Right lung (tissue), 10 donors: ENCODE measurements at places on chromosomes 7 and 10. TPM values are rescaled to one million over a fixed set of nuclear protein-coding genes. Genes with fewer than 3 reads are reported as not detected.

- no peak for DNase-seq
These were observed 113.3 kb downstream of the CPEB3 start for GRCh38 chr10:92177546-92177945.

DNA sequence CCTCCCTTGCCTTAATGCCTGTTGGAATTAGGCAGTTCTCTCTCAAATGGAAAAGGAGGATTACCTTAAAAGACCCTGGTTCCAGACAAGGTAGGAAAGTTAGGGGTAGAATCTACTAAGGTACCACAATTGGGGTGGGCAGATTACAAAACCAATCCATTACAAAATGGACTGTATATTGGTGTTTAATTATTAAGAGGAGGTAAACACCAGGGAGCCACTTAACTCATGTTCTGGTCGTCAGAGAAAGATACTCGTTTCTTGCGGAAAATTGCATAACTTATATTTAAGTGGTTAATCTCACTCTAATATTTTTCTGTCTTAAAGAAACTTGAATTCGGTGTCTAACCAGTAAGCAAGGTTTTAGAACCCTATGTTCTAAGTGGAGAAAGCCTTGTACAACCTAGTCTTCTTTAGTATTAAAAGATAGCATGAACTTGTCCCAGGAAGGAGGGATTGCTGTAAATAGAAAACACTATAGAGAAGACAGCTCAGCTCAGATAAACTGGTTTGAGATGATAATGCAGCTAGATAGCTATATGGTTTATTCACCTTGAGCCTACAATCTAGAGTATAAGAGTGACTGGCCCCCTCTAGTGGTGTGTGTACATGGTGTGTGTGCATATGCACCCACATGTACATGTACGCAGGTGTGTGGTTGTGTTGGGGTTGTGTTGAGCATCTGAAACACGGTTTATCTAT lies 58.0 kb upstream of the STRIP2 start:
- no peak for DNase-seq

- DNase-seq, result no peak
These were observed 123.3 kb downstream of the TWIST1 start for GRCh38 chr7:18993933-18994668.

- DNase-seq, result no peak
These were observed 354.2 kb downstream of the CXCL12 start for GRCh38 chr10:44030738-44031137.

LMOD2 gene
- polyA plus RNA-seq, result 5.5 TPM

SLC26A5 gene
- 1.4 TPM for polyA plus RNA-seq

DNA sequence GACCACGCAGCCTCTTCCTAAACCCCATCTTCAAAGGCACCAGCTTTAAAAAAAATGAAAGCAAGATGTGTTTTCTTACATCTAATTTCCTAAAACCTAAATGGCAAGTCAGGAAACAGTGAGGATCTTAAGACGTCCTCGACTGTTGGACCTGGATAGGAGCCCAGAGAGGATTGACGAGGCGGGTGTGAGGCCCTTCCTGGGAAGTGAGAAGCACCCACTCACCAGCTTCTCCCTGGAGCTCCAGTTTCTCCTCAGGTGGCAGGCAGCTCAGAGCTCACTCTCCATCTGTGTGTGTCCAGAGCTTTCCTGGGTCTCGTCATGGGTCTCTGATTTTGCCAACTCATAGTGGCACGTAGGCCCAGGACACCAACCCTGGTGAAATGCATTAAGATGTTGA lies 614.0 kb upstream of the AUTS2 start:
- no peak for DNase-seq

DNA sequence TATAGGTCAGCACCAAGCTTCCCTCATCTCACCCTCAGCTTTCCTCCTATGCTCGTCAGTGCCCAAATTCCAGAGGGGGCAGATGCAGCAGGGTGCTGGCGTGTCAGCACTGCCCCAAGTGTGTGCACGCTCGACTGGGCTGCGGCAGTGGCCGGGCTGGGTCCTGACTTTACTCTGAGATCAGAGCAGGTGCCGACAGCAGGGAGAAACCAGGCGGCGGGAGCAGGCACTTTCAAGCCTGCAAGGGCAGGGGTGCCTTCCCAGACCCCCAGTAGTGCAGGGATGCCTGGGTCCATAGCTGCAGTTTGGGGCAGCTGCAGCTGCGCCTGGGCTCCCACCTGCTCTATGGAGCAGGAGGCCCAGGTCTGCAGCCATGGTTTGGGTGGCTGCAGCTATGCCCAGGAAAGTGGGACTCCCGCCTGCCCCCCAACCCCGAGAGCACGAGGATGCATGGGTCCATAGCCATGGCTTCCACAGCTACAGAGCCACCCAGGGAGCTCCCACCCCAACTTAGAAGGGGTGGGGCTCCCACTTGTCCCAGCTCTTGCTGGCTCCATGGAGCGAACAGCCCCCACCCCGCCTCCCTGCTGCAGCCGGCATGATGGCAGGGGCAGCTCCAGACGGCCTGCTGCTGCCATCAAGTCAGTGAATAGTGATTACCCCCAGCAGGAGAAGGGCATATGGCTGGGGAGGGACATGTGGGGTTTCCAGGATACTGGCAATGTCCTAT lies 199.2 kb upstream of the KMT2E start:
- DNase-seq, result no peak

DNA sequence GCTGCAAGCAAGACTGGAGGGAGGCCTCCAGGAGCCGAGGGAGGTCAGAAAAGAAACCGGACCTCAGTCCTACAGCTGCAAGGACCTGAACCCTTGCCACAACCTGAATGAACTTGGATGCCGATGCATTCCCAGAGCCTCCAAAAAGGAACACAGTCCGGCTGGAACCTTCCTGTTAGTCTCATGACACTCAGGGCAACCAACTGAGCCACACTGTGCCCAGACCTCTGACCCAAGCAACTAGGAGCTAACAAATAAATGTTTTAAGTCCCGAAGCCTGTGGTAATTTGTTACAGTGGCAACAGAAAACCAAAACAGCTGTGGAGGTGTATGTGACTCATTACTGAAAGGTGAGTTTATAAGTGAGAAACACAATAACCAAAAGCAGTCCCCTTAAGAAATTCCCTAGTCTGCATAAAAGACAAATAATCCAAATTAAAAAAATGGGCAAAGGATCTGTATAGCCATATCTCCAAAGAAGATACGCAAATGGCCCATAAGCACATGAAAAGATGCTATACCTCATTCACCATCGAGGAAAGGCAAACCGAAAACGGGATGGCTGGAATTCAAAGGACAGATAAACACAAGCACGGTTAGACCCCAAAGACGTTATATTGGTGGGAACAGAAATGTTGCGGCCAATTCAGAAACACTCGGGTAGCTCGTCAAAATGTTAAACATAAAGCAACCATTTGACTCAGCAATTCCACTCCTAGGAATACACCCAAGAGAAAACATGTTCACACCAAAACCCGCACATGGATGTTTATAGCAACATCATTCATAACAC lies 24.8 kb downstream of the GNA12 start:
- no peak for DNase-seq

GRCh38 chr10:92486637-92487036 lies 87.3 kb downstream of the IDE start:
- no peak for DNase-seq

GRCh38 chr10:122060250-122060649 lies 71.3 kb downstream of the TACC2 start:
- DNase-seq, result no peak

- no peak for DNase-seq
These were observed 20.8 kb downstream of the LOXL4 start for GRCh38 chr10:98246911-98247805.

DNA sequence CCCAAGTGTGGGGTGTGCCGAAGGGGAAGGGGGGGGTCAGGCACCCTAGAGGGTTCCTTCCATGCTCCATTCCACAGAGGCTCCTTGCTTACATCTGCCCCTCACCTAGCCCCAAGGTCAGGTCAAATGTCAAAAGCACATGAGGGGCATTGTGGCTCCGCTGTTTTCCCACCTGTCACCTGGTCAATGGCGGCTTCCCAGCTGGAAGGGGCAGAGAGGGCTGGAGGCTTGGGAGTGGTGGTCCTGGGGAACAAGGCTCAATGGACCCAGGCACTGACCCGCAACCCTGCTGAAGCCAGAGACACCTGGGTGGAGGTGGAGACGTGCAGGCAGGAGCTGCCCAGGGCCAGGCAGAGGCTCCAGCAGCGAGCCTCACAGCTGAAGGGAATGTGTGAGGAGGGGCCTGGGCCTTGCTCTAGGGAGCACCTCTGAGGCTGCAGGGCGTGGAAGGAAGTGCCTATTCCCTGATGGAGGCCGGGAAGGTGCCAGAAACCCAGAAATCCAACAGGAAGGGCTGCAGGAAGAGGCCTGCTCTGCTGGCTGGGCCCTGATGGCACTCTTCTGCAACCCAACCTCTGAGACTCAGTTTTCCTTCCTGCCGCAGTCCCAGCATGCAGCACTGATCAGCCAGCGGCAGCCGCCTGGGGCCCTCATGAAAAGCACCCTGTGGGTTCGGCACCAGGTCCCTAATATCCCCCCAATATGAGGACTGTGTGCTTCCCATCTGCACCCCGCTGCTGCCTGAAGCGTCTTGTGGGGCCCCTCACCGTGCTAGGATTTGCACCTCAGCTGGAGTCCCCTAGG lies 16.0 kb downstream of the RASGEF1A start:
- DNase-seq, result no peak

FOXP2 gene
- 43.5 TPM for polyA plus RNA-seq

CHST15 gene
- 14.0 TPM for polyA plus RNA-seq

DNA sequence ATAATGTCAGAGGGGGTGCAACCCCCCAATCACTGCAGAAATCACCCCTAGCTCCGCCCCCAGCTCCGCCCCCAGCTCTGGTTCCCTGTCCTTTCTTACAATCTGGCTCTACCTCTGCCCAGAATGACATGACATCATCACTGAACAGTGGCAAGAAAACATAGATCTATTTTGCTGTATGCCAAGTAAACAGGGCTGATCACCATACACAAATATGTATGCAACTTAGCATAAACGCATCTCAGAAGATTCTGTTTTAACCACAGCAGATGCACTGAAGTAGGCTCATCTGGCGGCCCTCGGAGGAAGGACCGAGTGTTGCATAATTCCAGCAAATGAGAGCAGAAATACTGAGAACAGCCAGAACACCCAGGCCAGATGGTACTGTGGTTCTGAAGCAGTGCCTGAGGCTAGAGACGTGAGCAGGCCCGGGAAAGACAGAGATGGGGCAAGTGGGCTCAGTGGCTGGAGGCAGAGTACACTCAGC lies 293.3 kb upstream of the KLF14 start:
- no peak for DNase-seq

- peak; percentile 45 for DNase-seq
These were observed 3.2 kb downstream of the UBE2H start for GRCh38 chr7:129949292-129950133.

DNA sequence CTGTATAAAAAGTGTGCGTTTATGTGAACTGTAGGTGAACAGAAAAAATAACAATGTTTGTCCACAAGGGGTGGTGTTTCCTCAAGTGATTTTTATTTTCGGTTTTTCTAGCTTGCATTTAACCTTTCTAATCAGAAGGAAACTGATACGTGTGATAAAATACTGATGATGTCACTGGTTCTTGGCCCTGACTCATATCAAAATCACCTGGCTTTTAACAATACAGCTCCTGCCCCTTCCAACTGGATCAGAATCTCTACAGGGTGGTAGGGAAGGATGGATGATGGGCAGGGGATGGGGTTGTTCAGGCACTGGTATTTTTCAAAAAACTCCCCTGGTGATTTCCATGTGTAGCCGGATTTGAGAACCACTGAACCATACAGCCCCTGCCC lies 10.9 kb downstream of the NPFFR1 start:
- DNase-seq, result no peak

DNA sequence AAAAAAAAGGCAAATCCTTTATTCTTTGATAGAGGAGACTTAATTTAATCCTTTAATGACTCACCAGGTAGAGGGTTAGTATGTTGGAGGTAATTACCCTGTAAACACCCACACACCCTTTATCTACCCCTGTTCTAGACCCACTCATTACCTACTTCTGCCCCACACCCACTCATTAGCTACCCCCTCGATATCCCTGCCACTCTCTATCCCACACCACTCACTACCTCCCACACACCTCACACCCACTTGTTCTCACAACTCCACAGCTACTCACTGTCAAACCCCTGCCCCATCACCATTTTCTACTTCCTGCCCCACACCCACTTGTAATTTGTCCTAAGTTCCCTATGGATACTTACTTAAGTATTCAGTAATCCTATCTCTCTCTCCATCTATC lies 49.7 kb downstream of the SEC61G start:
- DNase-seq, result no peak

DNA sequence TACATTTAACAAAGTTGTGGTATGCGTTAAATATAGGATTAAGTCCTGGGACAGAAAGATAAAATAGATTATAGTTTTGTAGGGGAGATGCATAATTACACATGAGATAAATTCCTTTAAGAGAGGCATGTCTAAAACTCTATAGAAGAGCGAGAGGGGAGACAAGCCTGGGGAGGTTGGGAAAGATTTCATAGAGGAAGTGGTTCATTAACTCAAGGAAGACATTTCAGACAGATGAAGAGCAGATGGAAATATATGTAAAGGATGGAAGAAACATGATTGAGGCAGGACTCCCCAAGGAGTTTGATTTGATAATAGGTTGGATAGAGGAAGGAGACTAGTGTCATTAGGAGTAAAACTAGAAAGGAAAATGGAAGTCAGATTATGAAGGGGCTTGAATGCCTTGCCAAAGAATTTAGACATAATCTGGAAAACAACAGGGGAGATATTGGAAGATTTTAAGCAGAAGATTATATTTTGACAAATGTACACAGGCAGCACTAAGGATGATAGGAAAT lies 96.1 kb downstream of the PHTF2 start:
- DNase-seq, result no peak

LRRC4 gene
- 11.6 TPM for polyA plus RNA-seq

DNA sequence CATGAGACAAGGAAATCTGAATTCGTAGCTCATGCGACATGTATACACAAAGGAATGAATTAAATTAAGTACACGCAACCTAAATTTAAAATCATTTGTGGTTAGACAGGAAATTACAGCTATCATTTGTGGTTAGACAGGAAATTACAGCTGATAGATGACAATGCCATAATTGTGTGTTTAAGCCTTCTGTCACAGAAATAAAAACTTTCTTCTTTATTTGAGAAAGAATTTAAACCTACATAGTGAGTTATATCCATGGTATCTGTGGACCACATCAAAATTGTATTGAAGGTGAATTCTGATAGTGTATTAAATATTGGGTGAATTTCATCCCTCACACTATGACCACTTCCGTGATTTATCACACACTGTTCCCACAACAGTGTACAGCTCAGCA lies 362.9 kb downstream of the MAGI2 start:
- DNase-seq, result no peak
